Stimulated activated naive B cell treated with anti-CD40 and anti-IgM and Interleukin-4, amounts not matched to agents 10 μg/mL and 1 μg/mL and 100 μg/mL, for 72 hours (primary cell): ENCODE measurements at places on chromosomes 4 and X.

GRCh38 chrX:66833426-66833825 lies 194.5 kb upstream of the EDA2R start:
- H3K27me3 ChIP-seq: no peaks in the 10 kb centered on the region
- no peaks in the 10 kb centered on the region for H3K36me3 ChIP-seq
- no peak for DNase-seq
- H3K4me1 ChIP-seq: no peaks in the 10 kb centered on the region
- no peak overlapping the region for H3K27ac ChIP-seq

DNA sequence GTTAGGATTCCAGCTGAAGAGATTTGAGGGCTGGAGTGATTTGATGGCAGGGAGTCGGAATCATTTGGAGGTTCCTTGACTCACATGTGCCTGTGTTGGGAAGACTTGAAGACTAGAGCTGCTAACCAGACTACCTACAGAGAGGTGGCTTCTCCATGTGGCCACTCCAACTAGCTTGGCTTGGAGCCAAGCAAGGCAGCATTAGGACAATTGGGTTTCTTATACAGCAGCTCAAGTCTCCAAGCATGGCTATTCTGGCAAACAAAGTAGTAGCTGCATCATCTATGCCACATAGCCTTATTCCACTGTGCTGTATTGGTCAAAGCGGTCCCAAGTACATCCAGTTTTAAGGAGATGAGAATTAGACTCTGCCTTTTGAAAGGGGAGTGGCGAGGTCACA lies 171.7 kb upstream of the SLC4A4 start:
- no peak for DNase-seq
- H3K27ac ChIP-seq: no peak overlapping the region
- no peak overlapping the region for H3K4me3 ChIP-seq
- H3K36me3 ChIP-seq: no peaks in the 10 kb centered on the region

DNA sequence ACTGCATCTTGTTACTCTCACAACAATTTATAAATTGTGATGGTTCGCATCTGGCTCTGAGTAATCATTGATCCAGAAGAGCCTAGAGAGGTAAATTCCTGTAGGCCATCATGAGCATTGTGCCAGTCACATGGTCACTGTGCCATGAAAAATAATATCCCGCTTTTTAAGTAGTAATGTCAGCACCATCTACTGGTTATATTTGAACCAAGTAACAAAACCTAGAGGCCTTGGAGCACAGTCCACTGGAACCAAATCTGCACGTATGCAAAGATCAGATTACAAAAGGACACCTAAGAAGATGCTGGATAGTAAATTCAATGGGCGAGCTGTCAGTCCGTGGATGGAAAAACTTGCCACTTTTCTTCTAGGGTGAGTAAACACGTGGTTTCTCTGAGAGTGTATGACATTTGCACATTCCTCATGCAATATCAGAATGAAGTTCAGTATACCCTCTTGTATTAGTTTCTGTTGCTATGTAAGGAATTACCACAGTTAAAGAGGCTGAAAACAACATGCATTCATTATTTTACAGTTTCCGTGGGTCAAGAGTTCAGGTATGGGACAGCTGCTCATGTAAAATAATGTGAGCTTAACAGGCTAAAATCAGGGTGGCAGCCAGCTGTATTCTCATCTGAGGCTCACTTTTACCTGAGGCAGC lies 26.8 kb downstream of the FAM114A1 start:
- no peaks in the 10 kb centered on the region for H3K27me3 ChIP-seq
- no peak overlapping the region for H3K27ac ChIP-seq
- H3K4me1 ChIP-seq: peaks cover 24% of the 10 kb centered on the region
- H3K36me3 ChIP-seq: no peaks in the 10 kb centered on the region
- no peak for DNase-seq

- DNase-seq: no peak
- H3K27me3 ChIP-seq: peaks cover 24% of the 10 kb centered on the region
- no peak overlapping the region for H3K4me3 ChIP-seq
- H3K27ac ChIP-seq: no peak overlapping the region
- no peaks in the 10 kb centered on the region for H3K36me3 ChIP-seq
Measured at GRCh38 chr4:80307183-80307735, 28.3 kb upstream of the CFAP299 start.

DNA sequence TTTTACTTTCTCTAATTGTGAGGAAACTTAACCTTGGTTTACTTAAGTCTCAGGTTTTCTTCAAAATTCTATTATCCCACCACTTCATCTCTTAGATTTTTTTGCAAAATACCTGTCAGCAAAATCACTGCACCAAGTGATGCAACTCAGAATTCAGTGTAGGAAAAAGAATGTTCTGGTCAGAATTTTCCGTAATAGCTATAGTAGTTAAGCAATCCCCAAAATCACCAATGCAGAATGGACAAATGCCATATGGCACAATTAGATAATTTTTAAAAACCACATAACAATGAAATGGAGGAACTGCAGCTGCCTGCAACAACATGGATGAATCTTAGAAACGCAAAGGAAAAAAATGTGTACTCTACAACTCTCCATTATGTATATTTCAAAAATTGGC lies 373.1 kb downstream of the NAF1 start:
- H3K27me3 ChIP-seq: no peaks in the 10 kb centered on the region
- H3K27ac ChIP-seq: no peak overlapping the region
- DNase-seq: no peak
- H3K4me1 ChIP-seq: no peaks in the 10 kb centered on the region
- no peak overlapping the region for H3K4me3 ChIP-seq
- H3K36me3 ChIP-seq: no peaks in the 10 kb centered on the region
